SK-N-DZ (cell line): ENCODE measurements at places on chromosomes 16 and 17.

DNA sequence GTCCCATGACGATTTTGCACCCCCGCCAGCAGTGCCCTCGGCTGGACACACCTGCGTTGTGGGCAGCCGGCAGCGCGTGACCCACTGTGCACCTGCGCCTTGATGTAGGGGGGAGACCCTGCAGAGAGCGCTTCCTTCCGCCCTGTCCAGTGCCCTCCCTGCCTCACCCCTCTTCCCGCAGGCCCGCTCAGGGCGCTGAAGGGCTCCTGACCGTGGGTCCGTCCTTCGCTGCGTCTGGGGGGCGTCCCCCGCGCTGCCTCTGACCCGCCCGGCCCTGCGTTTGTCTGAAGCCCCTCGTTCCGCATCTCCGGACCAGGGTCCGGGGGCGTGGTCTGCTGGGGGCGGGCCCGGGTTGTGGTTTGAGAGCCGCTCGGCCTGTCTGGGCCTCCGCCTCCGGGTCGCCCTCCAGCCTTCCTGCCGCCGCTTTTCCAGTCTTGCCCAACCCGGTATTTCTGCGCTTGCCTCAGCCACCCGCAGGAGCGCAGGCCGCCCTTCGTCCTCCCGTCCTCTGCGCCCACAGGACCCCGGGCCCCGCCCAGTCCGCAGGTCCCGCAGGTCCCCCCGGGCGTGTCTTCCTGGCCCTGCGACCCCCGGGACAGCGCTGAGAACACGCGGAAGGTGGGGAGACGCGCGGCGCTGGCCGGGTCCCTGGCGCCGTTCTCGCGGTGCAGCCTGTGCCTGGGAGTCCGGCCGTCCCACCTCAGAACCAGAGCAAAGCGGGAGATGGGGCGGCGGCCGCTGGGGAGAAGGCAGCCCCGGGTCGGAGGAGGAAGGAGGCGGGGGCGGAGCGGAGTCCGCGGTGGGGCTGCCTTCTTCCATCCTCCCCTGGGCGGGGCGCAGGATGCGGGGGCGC is 4.0 kb upstream of the IL17C start:
- no peak for DNase-seq

GRCh38 chr17:29613352-29613837 is 9.3 kb downstream of the CORO6 start:
- no peak for DNase-seq

DNA sequence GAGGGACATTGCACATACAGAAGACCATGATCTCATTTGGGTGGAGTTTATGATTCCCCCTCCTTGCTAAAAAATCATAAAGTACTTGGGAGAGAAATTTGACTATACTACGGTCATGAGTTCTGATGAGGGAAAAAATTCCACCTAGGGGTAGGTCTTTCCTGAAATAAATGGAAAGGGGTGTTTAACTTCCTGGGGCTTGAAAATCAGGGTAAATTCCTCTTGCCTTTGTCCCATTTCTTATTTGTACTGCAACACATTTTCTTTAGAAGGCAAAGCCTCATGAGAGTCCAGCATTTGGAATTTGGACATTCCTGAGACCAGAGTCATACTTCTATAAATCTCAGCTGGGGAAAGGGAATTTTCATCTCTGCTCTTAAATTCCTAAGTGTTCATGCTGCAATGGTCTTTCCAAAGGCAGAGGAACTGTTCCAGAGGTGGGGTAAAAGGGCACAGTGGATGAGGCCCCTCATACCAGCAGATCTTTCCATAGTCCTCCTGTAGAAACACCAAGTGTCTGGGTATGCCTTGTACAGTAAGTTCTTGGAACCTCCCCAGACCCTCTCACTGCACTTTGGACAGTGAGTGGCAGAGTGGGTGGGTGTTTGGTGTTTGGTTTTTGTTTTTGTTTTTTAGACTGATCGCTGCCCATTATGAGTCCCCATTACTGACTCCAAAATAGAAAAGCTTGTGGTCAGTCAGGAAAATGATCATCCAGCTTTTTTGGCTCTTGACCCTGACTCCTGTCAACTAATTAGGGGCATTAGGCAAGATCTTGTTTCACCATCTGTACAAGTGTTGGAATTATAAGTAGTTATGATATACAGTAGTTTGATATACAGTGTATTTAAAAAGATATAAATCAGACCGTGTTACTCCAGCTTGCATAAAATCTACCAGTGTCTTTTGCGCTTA is 6.0 kb downstream of the LYRM1 start:
- DNase-seq: no peak

DNA sequence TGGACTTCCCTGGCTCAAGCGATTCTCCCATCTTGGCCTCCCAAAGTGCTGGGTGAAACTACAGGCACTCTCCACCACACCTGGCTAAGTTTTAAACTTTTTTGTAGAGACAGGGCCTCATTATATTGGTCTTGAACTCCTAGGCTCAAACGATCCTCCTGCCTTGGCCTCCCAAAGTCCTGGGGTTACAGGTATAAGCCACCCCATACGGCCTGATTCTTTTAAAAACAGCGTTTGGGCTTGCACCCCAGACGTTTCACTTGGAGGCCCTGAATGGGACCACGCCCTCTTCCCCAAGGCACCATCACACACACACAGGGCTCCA is 29.4 kb upstream of the GINS2 start:
- DNase-seq: no peak

- no peak for DNase-seq
These were observed 161.9 kb downstream of the FOXL1 start for GRCh38 chr16:86740298-86740697.

DNA sequence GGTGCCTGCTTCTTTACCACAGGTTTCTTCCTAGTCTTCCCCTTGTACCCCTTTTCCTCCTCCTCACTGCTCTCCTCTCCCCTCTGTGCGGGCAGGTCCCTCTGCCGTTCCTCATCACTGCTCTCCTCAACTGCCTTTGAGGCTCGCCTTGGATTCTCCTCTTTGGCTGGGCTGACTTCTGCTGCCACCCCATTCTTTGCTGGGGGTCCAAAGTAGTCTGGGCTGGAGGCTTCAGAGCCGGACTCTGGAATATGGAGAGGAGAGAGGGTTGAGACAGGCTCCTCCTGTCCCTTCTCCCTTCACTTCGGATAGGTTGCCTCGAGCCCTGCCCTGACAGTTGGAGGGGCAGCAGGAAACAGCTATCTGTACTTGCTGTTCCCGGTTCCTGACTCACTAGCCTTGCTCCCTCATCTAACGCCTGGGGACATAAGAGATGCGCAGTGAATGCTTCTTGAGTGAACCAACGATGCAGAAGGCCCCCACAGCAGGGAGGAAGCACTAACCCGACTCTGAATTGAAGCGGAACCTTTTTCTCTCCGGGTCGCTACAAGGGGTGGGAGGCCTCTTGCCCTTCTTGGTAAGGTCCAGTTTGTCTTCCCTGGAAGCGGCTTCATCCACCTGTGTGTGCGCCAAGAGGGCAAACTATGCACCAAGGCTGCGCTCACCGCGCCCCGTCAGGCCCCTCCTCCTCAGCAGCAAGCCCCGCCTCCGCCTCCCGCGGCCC is 655 bp downstream of the HIRIP3 start:
- DNase-seq: no peak

DNA sequence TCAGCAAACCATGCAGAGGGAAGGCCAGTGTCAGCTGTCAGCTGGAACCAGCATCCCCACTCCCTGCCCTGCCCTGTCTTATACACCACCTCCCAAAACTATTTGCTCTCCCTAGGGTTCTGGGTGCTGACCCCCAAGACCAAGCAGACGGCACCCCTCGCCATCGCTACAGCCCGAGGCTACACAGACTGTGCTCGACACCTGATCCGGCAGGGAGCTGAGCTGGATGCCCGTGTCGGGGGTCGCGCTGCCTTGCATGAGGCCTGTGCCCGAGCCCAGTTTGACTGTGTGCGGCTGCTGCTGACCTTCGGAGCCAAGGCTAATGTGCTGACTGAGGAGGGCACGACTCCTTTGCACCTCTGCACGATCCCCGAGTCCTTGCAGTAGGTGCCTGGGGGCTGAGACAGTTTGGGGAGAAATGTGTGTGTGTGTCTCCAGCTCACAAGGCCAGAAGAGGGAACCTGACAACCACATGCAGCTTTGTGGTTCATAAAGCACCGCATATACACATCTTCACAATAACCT is 1.5 kb downstream of the ASB16 start:
- DNase-seq: no peak

- DNase-seq: no peak
These were observed 3.4 kb downstream of the TRADD start for GRCh38 chr16:67156143-67156844.

GRCh38 chr16:27781195-27781524 is 231.2 kb downstream of the KATNIP start:
- DNase-seq: no peak

DNA sequence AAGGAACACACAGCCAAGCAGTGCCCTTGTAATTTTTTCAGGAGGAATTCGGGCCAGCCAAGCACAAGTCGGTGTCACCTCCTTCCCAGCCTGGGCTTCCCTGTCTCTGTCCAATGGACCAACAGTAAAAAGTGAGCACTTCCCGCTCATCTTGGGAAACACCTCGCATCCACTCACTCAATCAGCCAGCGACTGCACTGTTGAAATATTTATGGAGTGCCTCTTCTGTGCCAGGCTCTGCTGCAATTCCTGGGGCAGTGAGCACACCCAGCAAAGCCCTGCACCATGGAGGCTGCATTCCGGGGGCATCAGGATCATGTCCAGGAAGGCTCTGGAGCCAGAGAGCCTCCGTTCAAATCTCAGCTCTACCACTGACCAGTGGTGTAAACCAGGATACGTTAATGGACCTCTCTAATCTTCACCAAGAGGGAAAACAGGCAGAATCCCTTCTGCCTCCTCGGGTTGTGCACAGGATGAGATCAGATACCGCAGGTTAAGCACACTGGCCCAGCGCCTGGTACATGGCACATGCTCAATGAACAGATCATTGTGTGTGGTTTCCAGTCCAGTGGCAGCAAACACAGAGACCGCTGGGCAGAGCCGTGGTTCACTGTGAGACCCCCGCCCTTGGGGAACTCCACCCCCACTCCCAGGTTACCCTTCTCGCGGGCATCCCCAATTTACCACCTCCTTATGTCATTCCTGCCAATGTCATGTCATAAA is 194.3 kb downstream of the ZNF423 start:
- no peak for DNase-seq

GRCh38 chr17:54259476-54259875 is 436.7 kb downstream of the KIF2B start:
- no peak for DNase-seq

DNA sequence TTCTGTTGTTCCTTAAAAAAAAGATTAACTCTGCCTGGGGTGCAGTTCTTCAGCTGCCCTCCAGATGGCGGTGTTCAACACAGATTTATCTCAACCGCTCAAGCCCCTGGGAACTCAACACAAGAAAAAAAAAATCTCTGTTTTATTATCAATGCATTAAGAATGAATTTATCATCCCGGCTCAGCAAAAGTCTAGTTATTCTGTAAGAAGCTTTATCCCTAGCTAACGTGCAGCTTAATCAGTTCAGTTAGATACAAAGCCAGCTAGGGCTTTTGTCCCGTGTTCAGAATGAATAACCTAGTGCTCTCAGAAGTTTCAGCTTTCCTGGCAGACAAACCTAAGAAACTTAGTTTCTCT is 475.9 kb upstream of the CCL2 start:
- DNase-seq: peak; percentile 73

DNA sequence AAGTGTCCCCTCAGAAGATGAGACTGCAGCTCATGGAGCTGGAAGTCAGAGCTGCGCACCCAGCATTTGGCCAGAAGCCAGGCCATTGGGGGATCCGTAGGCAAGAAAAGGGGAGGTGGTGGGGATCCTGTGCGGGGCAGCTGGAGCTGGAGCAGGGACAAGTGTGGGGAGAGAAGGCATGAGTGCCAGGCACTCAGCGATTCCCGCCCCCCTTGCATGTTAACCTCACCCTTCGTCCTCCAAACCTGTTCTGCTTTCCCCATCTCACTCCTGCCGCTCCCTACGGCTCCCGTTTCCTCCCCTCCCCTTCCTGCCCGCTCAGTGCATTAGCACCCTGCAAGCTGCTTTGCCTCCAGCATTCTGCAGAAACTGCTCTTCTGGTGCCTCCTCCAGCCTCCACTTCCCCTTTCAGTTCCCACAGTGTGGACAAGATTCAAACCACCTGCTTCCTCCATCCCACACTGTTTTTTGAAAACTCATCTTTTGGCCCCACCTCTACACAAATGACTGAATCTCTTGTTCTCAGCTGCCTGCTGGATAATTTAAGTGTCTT is 5.6 kb downstream of the ALOX15 start:
- DNase-seq: no peak

DNA sequence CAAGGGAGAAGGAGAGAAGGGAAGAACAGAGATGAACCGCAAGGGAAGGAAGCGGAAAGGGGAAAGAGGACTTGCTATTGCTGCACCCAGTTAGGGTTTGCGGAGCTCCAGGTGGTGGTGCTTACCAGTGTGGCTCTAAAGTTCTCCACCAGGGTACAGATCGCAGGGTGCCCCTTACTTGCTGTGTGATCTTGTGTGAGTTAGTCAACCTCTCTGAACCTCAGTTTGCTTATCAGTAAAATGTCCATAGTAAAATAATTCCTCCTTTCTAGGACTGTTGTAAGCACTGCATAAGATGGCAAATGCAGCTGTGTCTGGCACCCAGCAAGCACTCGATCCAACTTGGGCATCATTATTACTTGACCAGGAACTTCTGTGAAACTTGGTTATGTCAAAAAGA is 230.7 kb upstream of the CDH5 start:
- no peak for DNase-seq

DNA sequence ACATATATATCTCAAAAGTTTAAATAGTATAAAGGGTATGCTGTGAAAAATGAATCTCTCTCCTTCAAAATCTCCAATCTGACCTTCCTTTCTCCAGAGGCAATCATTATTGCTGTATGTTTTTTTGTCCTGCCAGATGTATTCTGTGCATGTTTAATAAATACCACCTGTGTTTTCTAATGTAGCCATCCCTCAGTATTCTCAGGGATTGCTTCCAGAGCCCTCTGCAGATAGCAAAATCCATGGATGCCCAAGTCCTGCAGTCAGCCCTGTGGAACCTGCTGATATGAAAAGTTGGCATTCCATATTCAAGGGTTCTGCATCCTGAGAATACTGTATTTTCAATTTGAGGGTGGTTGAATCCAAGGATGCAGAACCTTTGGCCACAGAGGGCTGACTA is 42.9 kb downstream of the BPTF start:
- DNase-seq: no peak

DNA sequence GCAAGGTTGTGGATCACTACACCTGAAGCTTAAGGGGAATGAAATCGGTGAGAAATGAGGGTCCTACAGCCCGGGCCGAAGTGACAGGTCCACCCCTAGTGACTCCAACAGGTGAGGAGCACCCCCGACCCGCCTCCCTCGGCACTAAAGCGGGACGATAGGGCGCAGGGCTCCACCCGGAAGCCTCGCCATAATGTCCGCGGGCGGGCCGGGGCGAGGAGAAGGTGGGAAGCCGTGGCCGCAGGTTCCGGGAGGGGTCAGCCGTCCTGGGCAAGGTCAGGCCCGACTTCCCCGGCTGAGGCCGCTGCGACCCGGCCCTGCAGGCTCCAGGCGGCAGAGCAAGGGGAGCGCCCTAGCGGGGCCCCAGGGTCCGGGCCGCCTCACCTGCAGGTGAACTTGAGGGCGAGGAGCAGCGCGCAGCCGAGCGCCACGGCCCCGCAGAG is 543 bp downstream of the TXNDC11 start:
- peak; percentile 14 for DNase-seq

DNA sequence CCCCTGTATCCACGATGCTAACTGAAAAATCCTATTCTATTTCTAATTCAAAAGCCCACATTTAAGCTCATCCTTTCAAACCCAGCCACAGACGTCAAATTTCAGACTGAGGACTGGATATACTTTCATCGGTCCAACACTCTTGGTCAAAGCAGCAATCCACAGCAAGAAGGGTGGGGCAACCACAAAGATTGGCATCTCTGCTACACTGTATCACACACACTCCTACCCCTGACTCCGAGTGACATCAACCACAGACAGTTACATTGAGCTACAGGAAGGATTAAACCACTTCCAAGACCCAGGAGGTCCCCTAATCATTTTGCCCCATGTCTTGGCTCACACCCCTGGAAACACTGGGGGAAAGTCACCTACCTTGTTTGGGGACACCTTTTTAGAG is 61.3 kb downstream of the GRIN2A start:
- DNase-seq: no peak
